ENCODE measurements at places on chromosomes 2 and 18.

- DNase-seq = no peak
Measured at GRCh38 chr2:59250307-59250677, 1009.2 kb upstream of the FANCL start.

- no peak for DNase-seq
Measured at GRCh38 chr2:142718576-142719155, 158.8 kb upstream of the KYNU start.

DNA sequence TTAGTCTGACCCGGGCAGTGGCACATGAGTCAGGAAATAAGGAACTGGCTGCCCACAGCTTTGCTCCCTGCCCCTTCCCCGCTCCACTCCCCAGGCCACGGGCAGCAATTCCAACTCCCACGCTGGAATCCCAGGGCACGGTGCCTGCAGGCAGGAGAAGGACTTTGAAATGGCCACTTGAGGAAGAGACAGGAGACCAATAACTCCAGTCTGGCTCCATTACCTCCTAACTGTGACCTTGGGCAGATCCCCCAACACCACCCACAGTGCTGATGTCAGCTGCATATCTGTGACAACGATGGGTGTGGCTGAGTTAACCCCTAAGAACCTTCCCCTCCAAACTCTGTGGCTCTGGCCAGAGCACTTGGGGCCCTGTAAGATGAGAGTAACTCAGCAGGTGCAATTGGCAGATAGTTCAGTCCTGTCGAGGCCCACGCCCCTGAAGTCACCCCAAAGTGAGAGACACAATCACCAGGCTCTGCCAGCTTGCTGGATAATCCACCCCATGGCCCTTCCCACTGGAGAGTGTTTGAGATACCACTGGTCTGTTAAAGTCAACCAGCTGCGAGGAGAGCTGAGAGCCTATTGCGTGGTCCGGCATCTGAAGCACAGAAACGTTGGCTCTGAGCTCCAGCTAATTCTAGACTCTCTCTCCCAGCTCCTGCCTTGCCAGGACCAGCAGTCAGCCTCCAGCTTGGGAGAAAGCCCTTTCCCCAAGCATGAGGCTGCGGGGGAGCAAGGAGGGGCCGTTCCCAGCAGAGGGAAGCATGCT, 175.2 kb downstream of the TNS1 start:
- no peak for DNase-seq

- DNase-seq = no peak
Measured at GRCh38 chr2:2501454-2502200, 170.6 kb upstream of the MYT1L start.

DNA sequence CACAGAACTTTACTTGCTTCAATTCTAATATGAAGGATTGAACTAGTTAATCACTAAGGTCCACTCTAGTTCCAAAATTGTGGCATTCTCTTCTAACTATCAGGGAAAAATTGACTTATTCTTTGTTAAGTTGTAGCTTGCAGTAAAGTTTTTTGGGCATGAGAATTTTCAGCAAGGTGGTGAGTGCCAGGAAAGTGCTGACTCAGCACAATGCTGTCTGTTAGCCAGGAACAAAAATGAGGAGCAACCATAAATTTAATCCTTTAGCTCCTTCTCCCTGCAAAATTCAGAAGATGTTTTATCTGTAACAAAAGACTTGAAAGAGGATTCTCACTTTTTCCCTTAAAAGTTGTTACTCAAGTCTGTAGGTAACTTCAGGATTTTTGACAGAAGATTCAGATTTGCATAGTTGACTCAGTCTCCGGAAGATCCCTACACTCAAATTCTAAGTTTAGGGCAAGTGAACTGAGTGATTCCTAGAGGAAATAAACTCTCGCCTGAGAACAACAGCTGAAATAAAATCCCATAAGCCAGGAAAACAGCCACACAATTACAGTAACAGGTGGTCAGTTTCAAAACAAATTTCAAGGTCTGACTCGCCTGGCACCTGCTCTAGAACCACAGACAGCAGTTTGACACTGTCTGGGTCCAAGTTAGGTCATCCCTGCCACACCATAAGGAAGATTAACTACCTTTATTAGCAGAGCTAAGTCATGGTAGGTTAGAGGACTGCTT, 20.2 kb upstream of the DARS1 start:
- no peak for DNase-seq

GRCh38 chr18:36265015-36265414, 32.5 kb upstream of the FHOD3 start:
- no peak for DNase-seq

DNA sequence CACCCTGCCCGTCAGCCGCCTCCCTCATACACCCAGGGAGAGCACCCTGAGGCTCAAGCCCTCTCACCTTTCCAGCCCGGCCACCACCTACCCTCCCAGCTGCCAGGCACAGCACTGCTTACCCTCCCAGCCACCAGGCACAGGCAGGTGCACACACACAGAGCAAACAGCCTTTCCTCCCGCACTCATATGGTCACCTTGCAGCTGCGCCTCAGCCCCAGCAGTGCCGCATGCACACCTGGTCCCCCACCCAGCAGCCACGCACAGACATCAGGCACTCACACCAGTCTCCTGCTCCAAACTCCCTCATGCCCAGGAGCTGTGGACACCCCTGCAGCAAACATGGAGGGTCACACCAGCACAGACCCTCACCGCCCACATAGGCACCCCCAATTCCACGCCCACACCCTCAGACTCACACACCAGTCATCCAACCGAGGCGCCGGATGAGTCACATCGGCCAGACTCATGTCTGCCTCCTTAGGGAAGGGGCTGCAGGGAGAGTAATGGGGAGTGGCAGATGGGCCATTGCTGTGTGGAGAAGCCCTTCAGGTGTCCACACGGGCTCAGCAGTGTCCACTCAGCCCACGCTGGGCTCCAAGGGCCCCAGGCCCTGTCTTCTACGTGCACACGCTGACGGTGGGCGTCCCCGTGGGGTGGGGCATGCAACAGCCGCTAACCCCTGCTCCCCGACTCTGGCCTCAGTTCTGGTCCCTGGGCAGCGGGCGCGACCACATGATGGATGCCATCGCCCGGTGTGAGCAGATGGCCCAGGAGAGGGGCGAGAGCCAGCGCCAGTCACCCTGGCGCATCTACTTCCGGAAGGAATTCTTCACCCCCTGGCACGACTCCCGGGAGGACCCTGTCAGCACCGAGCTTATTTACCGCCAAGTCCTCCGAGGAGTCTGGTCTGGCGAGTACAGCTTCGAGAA, 22.3 kb upstream of the GPR17 start:
- DNase-seq = no peak

- no peak for DNase-seq
Measured at GRCh38 chr2:238667639-238668038, 180.2 kb upstream of the TWIST2 start.

DNA sequence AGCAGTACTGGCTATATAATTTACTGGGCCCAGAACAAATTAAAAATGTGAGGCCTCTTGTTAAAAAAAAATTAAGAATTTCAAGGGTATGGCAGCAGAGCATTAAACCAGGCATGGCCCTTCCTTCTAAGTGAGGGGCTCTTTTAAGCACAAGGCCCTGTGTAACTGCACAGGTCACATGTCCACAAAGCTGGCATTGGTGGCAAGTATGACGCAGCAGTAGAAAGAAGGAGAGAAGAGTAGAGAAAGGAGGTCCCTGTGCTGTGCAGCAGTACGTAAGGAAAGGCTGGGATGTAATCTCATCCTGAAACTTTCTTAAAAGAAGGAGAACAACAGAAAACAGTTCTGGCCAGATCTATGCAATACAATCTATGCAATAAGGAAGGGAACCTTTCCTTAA, 51.2 kb downstream of the MBD2 start:
- DNase-seq = no peak

- DNase-seq = no peak
Measured at GRCh38 chr2:72114693-72115051, 33.0 kb downstream of the CYP26B1 start.

DNA sequence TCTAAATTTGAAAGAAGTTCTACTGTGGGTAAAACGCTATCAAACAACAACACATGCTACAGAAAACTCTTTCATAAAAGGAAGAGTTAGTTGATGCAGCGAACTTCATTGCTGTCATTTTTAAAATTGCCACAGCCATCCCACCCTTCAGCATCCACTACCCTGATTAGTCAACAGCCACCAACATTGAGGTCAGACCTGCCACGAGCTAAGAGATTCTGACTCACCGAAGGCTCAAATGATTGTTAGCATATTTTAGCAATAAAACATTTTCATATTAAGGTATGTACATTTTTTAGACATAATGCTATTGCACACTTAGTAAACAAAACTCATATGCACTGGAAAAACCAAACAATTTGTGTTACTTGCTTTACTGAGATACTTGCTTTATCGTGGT, 347.1 kb downstream of the CLIP4 start:
- no peak for DNase-seq

GRCh38 chr2:236934656-236935055, 151.0 kb upstream of the COPS8 start:
- no peak for DNase-seq

DNA sequence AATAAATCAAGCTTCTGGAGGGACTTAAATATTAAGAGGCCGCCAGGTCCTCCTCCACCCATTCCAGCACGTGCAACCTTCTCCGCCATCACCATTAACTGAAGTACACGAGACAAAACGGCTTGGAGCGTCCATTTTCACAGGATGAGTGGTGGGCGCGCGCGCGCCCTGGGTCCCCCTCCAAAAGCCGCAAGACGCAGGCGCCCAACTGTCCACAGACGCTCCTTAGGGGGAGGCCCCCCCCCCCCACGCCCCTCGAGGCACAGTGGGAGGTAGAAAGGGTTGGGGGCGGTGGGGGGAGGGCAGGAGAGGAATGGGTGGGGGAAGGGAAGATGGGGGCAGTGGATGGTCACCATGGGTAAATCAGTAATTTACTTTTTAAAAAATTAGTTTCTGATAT, 10.5 kb upstream of the STAMBP start:
- DNase-seq = no peak

DNA sequence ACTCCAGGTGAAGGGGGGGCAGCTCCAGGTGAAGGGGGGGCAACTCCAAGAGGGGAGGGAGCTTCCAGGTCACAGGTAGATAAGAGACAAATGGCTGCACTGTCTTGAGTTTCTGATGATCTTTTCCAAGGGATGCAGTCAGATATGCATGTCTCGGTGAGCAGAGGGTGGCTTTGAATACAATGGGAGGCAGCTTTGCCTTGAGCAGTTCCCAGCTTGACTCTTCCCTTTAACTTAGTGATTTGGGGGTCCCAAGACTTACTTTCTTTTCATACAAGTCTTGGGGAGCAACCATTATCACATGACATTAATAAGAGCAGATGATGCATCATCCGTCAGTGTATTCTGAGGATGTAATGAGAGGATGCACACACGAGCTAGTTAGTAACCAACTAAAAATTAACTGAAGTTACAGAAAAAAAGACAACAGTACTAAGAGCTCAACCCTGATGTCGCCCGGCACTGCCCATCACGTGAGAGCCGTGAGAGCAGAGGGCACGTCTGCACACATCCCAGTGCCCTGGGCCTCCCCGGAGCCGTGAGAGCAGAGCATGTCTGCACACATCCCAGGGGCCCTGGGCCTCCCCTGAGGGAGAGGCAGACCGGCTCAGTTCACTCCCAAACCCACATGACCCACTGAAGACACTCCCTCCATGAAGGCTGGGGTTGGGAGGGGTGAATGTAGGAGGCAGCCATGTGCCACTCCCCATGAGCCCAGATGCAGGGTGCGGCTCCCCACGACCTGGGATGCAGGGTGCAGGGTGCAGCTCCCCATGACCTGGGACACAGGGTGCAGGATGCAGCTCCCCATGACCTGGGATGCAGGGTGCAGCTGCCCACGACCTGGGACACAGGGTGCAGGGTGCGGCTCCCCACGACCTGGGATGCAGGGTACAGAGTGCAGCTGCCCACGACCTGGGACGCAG, 39.4 kb downstream of the PXDN start:
- DNase-seq = no peak

GRCh38 chr2:21428754-21429153, 305.0 kb downstream of the TDRD15 start:
- DNase-seq = no peak

GRCh38 chr2:5985536-5986385, 293.6 kb downstream of the SOX11 start:
- no peak for DNase-seq

DNA sequence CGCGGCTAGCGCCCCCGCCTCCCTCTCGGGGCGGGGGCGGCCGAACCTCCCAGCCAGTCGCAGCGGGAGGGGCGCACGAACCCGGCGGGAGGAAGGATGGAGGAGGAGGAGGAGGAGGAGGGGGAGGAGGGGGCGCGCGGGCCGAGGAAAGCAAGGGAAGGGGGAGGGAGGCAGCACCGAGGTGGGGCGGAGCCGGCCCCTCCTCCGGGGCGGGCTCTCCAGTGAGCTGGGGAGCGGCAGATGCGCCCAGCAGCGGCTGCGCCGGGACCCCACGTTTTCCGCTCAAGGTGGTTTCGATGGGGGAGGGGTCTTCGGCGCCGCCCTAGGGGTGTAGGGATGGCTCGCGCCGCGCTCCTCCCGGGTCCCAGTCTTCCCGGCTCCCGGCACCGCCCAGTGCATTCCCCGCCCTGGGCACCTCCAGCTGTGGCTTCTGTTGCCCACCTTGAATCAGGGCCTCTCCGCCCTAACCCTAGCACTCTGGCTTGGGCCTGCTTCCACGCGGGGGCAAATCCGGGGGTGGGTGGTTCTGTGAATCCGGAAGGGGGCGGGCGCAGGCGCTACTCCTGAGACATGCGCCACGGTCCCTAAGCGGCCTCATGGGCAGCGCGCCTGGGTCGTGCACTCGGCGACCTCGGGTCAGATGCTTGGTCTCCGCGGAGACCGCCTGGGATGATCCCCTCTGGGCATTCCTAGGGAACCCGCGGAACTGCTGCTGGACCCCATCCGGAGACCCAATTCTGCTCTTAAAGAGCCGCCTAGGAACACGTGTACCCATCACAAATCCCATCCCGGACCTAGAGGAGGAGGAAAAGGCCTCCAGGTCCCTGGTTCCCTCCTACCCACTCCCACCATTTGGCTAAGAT, at the start of gene FBXO41:
TSS of gene FBXO41 (minus strand) at position 183 of the 863 bp plus-strand sequence. CDS start 14,848 bp downstream, outside the sequence.
- DNase-seq = peak; percentile 47
